ENCODE measurements at places on chromosomes 3 and 15.

DNA sequence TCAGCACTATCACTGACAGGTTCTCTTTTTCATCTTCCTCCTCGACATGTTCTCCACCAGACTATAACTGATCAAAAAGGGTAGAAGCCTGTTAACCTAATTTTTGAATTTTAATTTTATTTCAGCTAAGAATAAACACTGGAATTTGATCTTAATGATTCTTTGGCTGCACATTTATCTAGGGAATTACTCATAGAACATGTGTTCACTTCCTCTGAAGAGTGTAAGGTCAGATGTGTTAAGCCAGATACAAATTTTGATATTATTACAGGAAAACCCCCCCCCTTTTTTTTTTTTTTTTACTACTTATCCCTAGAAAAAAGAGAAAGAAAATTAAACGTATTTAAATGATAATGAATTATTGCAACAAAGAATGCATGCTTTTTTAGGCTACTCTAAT is 15.0 kb downstream of the DCBLD2 start:
- no peak for DNase-seq

- no peak for DNase-seq
These were observed 83.1 kb downstream of the RETNLB start for GRCh38 chr3:108673988-108674661.

DNA sequence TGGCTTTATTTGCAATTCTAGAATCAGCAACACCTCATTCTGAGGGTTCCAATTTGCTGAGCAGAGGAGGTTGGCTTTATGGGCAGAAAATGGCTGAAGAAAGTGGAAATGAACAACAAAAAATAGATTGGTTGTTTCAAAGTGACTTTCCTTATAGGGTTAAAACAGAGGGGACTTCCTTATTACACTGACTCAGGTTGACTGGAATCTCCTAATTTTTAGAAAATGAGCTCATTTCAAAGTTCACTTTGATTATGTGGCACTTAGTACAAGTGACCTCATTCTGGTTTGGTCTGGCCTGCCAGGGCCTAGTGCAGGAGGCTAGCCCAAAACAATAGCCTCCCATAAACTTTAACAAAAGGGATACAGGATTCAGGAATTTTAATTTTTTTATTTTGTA is 41.4 kb downstream of the NFKBIZ start:
- DNase-seq: peak; percentile 84

GRCh38 chr15:48855501-48856440 is 22.2 kb upstream of the EID1 start:
- peak; percentile 28 for DNase-seq

DNA sequence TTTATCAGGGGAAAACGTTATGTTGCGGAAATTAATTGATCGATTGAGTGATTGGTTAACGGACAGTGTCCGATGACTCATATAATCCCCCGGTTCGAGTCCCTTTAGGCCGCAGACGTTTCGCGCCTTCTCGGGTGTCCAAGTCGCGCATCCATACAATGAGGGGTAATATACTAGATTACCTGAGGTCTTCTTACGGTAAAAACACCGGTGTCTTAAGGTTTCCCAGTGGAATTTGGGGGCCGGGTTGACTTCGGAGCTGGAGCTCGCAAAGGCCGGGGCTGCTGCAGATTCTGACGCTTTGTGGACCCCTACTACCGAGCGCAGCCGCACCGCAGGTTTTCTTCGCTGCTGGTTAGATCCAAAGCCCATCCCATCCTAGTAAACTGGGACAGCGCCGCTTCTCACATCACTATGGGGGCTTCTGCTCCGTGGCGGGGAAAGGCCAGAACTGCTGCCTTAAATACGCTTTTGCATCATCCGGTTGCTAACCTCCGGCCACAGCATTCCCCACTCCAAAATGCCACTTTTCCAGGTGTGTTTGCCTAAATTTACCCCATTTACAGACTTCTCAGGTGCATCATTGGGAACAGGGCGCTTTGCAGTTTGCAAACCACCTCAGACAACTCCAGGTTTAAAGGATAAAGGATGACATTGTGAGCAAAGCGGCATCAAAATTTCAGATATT is 858 bp upstream of the SACM1L start:
- no peak for DNase-seq

DNA sequence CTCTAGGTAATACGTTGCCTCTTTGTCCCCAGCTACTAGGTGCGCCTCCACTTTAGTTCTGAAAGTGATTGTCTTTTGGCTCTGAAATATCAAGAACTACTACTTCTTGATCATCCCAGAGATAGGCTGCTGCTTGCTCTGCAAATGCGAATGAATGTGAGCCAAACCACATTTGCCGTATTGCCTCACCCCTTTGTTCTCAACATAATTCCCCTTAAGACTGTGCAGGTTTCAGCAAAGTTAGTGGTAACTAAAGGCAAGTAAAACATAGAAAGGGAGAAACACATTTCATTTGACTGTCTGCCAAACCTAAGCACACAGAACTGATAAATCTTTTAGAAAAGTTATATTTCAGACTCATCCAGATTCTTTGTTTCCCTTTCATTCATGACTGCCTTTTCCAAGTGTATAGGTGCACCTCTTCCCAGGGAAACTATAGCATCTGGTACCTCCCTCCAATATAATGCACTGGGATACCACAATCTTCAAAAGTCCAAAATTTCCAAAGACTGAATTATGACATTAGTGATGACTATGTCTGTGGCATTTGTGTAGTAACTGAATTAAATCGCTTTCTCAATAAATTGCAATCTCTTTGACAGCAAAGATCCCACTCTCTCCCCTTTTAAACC is 720.6 kb upstream of the CBLB start:
- DNase-seq: no peak
